Amygdala (tissue), 56 donors: ENCODE measurements at places on chromosomes 7 and 10.

DNA sequence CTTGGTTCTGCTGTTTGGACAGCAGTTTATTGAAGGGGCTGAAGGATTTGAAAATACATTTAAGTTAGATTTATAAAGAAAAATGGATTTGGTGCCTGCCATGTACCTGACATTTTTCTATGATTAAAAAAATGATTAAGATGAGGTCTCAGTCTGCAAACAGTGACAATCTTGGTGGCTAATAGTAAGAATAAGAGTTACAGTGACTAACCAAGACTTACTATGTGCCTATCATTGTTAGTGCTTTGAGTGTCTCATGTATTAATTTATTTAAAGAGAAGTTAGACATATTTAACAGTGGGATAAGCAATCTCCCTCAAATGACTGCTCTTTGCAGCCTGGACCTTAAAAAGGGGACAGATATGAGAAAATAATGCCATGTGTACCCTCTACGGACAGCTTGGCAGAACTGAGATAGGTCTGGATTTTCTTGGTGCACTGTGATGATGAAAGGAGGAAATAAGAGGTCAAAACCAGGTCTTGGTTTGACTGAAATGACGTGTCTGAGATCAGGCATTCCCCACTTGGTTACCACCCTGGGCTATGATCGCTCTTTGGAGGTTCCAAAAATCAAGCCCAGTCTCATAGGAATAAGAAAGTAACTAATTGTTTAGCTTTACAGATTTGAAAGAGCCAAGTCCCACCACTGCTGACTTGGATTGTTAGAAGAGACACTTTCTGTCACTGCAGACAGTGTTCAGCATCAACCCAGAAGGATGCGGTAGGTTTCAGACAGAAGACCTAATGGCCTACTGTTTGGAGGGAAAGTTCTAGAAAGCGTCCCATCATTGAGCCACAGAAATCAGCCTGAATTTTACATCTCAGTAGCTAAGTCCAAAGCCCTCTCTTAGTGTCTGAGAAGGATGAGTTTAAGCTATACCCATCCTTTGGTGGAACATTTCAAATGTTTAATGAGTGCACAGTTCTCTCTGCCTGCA lies 2.1 kb downstream of the CASP7 start:
- DNase-seq: no peak

DNA sequence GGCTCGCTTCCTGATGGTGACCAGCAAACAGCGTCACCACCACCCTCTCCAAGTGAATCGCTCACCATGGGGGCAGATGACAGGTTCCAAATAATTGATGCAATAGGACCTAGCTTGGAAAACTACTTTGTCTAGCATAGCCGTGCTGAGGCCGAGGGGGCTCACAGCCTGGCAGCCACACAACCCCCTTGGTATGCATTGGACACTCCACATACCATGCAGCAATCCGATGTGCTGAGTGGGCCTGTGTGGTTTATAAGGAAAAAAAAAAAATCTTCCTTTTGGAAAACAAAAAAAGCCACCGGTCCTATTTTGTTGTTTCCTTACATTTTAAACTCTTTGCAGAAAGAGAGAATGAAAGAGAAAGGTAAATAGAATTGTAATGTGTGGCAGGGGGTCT lies 15.1 kb downstream of the GATA3 start:
- DNase-seq: no peak

DNA sequence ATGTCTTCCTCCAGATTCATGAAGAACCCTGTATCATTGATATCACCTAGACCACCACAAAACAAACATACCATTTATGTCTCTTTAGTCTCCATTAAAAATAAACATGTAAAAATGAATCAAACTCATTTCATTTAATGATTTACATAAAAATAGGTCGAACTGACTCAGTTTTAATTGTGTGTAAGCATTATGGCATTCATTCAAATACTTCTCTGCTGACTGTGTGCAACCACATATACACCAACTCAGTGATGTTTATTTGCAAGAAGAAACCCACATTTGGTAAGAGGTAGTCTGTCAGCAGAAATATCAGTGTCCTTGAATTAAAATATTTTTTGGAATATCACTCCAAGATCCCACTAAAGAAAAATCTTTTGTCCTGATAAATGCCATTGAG lies 30.5 kb downstream of the ABCB1 start:
- DNase-seq: no peak

GRCh38 chr10:71381611-71382010 lies 15.1 kb upstream of the CDH23 start:
- no peak for DNase-seq

- DNase-seq: no peak
Observed at GRCh38 chr10:63516207-63516606, 5.0 kb upstream of the REEP3 start.
